ENCODE measurements at places on chromosomes 12 and 14.

- no peak for DNase-seq
These were observed 39.6 kb upstream of the HELB start for GRCh38 chr12:66262737-66263136.

DNA sequence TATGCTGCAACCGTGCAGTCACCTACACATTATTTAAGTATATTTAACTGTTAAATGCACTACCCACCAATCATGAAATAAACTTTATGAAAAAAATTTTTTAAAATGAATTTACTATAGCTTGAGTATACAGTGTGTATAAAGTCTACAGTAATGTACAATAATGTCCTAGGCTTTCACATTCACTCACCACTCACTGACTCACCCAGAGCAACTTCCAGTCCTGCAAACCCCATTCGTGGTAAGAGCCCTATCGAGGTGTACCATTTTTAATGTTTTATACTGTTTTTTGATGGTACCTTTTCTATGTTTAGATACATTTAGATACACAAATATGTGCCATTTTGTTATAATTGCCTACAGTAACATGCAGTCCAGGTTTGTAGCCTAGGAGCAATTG, 48.1 kb downstream of the KLRG1 start:
- no peak for DNase-seq

DNA sequence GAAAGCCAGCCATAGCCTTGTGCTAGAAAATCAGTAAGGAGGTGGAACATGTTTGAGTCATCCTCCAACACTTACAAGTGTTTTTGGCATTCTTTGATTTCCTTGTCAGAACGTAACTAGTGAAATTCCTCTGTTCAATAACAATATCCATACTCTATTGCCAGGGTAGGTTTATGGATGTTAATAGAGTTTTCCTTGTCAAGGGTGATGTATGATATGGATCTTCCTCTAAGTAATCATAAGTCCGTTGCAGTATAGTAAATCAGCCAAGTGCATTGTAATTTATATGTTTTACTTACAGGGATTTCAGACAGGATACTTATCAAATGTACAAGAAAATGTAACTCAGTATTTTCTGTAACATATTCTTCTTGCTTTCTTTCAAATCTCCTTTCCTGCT, 19.4 kb downstream of the NAV3 start:
- no peak for DNase-seq

- no peak for DNase-seq
These were observed 77.2 kb downstream of the BTG1 start for GRCh38 chr12:92068459-92068858.

- no peak for DNase-seq
These were observed 93.6 kb downstream of the TNFAIP2 start for GRCh38 chr14:103216857-103217256.

GRCh38 chr12:4160314-4161040, 113.1 kb upstream of the CCND2 start:
- DNase-seq = no peak

- peak; percentile 97 for DNase-seq
These were observed 30.9 kb upstream of the SELPLG start for GRCh38 chr12:108664338-108665258.

- DNase-seq = no peak
These were observed 9.7 kb upstream of the BHLHE41 start for GRCh38 chr12:26134540-26134939.

DNA sequence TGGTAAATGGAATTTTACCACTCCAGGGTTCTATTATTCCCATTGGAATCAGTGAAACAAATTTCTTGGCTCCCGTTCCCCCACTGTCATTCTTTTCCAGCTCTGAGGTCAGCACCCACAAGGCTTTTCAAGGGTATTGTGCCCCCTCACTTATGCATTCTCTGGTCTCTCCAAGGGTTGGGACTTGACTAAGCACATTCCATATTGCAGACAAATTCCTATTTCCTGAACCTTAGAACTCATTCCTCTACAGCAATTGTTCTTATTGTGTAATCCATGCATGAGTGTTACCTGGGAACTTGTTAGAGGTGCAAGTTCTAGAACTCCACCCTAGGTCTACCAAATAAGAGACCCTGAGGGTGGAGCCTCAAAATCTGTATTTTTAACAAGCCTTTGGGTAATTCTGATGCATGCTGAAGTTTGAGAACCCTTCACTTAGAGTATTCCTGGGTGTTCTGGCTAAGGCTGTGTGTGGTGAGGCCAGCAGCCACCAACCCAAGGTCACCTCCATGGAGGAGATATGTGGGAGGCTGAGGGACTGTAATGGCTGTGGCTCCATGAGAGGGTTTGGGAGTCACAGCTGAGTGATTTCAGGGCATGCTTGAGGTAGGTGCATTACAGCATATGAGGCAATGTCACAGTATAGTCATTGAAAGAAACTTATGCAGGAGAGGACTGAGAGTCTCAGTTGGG, 150.9 kb downstream of the TTC6 start:
- no peak for DNase-seq

DNA sequence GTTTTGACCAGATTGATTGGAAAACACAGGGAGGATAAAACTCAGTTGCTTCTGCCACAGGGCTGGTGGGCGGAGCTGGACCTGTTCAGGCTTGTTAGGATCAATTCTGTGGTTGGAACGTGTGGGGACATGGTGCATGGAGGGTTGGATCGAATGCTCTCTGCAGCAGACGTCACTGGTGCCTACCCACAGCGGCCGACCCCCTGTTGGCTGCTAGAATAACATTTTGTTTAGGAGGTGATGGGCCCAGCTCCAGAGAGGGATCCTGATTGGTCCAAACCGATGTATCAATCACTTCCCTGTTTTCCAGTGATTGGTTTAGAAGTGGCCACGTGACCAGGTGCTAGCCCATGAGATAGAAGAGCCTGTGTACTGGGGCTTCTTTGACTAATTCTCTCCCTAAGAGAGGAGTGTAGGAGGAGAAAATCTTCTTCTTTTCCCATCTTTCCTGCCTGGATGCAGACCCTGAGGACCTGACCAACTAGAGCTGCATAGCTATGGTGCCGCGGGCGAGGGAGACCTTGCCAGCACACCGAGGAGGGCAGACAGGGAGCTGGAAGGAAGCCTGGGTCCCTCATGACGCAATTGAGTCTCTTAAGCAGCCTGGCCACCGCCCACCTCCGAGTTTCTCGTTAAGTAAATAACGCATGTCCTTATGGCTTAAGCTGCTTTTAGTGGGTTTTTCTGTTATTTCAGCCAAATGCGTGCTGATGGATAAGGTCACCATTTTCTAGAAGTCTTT, 163.5 kb downstream of the AACS start:
- DNase-seq = no peak

- no peak for DNase-seq
These were observed 43.7 kb downstream of the MARK3 start for GRCh38 chr14:103428723-103429556.

- DNase-seq = no peak
These were observed 10.3 kb downstream of the NAB2 start for GRCh38 chr12:57099047-57099714.

- DNase-seq = peak; percentile 5
These were observed 21.6 kb downstream of the EXOC5 start for GRCh38 chr14:57246933-57247657.

DNA sequence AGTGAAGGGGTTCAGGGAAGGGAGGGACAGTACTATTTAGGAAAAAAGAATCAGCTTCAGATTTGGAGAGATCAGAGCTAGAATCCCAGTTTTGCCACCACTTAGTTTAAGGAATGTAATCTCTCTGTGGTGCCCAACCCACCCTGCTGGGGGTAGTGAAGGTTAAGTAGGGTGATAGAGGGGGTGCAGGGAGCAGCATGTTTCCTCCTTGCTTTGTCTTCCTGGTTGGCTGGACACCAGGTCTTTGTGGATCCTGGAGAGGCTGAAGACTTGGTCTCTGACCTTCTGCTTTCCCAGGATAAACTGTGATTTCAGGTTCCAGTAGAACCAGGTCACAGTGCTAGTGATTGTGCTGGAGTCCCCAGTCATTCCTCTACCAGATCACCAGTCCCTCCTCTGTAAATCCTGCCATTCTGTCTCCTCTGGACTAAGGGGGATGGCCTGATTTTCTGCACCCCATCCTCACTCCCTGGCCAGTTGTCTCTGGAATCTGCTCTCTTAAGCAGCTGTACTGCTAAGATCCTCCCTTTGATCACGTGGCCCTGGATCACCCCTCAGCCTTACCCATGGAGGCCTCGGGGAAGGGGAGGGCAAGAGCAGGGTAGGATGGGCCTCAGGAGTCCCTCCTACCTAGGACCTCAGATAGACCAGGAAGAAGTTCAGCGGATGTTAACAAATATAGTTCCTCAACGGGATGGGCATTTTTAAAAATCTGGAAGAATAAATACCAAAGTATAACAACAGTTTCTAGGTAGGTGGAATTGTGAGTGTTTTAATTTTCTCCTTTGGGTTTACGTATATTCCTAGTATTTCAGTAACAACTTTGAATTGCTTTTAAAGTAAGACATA, 3.1 kb downstream of the MAP3K12 start:
- DNase-seq = peak; percentile 87

- no peak for DNase-seq
These were observed 52.1 kb downstream of the C14orf132 start for GRCh38 chr14:96091149-96091693.

DNA sequence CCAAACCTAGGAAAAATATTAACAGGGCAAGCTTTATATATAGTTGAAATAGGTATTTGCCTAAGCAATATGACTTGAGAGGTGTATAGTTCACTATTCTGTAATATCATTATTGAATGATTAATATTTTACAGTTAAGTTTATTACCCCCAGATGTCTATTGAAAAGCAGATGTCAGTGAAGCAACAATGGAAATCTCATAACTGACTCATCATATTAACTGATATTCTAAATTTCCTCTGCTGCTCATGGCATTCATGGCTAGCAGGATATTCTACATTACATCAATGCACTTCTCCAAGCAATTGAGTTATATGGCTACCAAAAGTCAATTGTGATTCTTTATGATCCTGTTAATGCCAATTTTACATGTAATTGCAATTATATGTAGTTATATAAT, 9.7 kb upstream of the MAGOHB start:
- DNase-seq = no peak

- peak; percentile 63 for DNase-seq
These were observed 28.1 kb downstream of the TRPV4 start for GRCh38 chr12:109804820-109805761.

- DNase-seq = no peak
These were observed 6.6 kb downstream of the ANKS1B start for GRCh38 chr12:99978152-99978551.

- no peak for DNase-seq
These were observed 2.8 kb downstream of the CDK2AP1 start for GRCh38 chr12:123268850-123269249.

DNA sequence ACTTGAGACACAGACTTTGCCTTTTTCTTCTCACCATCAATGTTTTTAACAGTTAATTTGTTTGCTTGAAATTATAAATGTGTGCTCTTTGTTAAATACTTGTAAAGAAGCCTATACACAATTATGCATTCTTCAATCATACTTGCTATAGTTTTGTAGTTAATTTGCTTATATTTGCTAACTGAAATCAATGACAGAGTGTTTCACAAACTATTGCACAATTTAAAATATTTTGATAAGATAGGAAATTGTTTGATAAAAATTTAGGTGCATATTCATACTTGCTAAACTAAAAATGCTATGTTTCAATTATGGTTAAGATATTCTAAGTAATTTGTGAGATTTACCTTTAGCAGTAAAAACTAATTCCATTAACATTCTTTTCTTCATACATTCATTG, 13.7 kb upstream of the OR4K5 start:
- DNase-seq = no peak

- DNase-seq = peak; percentile 62
These were observed 380.0 kb downstream of the LRFN5 start for GRCh38 chr14:41986700-41987099.

DNA sequence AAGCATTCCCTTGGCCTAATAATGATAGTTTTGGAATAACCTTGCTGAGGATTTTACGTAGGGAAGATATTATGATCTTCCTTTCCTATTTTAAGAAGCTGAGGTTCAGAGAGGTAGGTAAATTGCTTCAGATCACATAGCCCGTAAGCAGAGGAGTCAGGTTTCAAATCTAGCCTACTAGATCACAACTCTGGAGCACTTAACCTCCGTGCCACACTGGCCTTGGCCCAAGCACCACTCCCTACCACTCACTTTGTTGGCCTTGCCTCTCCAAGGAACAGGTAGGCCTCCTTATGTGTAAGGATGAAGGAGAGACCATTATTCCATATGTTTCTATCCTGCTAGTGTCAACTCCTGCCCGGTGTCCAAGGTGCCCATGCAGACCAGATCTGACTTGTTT, 12.4 kb upstream of the ACOT1 start:
- no peak for DNase-seq

DNA sequence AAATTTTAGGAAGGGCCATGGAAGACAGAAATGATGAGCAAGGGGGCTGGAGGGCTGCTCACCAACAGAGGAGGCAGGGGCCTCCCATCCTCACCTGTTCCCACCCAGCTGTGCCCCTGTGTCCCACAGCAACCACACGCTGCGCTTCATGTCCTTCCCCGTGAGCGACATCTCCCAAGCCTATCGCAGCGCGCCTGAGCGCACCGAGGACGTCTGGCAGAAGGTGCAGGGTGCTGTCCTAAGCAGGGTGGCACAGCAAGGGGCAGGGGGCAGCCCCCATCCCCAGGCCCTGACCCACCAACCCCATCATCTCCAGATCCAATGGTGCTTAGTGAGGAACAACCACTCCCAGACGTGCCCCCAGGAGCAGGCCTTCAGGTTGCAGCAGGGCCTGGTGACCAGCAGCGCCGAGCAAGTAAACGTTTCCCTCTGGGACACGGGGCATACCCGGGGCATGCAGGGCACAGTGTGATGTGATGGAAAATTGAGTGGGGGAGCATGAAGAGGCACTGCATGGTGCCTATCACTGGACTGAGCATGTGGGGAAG, 8.1 kb downstream of the CARMIL3 start:
- DNase-seq = no peak

DNA sequence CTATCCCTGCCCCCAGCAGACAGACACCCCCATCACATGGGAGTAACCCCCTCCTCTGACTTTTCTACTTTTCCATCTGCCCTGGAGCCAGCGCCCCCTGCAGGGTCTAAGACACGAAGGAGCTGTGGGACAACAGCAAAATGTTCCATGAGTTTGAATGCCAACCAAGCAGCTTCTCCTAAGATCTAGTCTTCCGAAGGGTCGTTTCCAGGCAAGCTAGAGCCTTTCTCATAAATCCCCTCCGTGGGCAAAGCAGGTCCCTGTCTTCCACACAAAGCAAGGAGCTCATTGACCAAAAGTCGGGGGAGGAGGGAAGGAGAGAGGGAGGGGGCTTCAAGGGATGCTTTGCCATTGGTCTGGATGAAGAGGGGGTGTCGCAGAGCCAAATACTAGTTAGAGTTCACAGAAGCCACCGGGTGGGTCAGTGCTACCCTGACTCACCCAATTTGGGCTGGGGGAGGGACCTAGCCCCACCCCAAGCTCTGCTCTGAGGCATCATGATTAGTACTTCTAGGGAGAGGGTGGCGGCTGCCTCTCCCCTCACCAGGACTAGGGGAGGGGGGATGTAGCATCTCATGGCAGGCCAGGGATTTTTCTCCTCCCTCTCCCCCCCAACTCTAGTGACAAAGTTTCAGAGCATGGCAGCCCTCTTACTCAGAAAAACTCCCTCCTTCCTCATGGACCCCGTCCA, 1.6 kb downstream of the MSI1 start:
- DNase-seq = no peak
